NCI-H345 (cell line): ENCODE measurements at places on chromosomes 11 and 22.

- DNase-seq: no peak
These were observed 16.7 kb downstream of the GDPD4 start for GRCh38 chr11:77284476-77285468.

DNA sequence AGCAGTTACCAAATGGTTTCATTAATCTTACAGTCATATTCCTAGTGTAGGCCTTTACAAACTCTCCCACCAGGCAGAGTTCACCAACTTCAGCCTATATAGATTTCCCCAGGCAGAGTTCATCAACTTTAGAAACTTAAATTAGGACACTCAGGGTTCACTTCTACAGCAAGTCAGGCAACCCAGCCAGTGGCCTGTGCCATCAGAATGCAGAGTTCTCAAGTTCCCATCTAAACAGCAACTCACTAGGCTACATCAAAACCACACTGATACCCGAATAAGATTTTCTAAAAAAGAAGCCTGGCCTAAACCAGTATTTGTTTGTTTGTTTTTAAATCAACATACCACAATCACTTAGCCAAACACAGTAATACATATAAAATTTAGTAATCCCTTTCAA lies 33.7 kb downstream of the PICALM start:
- no peak for DNase-seq

- DNase-seq: no peak
These were observed 32.9 kb upstream of the CLMP start for GRCh38 chr11:123227763-123228495.

GRCh38 chr11:56345739-56346138 lies at the start of gene OR8K1:
Gene OR8K1 (plus strand): TSS chr11:56346039. CDS start chr11:56346039, 0 bp downstream.
- DNase-seq: no peak

DNA sequence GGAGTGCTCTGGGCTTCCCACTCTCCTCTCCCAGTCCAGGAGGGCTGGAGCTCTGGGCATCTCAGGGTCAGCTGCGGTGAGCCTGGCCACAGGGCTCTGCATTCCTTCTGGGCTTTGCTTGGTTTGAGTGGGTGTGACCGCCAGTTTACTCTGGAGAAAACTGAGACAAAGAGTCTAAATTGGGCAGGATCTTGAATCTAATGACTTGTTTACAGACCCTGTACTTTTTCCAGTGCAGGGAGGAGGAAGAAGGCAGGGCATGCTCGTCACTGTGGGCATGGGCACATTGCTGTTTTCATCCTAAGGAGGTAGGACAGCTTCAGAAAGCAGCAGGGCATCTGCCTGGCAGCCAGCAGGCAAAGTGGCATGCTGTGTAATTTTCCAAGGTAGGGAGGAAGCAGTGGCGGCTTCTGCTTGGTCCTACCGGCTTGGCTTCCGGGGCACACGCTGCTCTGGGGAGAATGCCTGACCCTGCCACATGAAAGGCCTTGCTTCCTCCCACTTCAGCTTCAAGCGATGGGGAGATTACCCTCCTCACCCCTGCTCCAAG lies 22.9 kb downstream of the FLI1 start:
- DNase-seq: no peak

- no peak for DNase-seq
These were observed 23.7 kb downstream of the PDHX start for GRCh38 chr11:34940026-34940677.

DNA sequence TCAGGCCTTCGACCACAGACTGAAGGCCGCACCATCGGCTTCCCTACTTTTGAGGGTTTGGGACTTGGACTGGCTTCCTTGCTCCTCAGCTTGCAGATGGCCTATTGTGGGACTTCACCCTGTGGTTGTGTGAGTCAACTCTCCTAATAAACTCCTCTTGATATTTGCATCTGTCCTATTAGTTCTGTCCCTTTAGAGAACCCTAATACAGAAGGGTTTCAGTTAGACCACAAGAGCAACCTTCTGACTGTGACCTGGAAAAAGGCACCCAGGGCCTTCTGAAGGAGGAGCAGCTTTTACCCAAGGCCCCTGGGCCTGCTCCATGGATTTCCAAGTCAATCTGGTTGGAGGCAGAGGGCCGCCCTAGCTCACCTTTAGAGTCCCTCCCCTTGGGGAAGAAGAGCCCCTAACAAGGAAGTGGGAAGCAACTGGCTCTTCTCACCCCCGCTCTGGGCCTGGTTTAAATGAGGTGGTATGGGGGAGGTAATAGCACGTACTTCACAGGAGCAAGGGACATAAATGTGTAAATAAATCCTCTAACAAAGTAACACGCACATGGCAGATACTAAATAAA lies 11.2 kb upstream of the CHST1 start:
- no peak for DNase-seq

DNA sequence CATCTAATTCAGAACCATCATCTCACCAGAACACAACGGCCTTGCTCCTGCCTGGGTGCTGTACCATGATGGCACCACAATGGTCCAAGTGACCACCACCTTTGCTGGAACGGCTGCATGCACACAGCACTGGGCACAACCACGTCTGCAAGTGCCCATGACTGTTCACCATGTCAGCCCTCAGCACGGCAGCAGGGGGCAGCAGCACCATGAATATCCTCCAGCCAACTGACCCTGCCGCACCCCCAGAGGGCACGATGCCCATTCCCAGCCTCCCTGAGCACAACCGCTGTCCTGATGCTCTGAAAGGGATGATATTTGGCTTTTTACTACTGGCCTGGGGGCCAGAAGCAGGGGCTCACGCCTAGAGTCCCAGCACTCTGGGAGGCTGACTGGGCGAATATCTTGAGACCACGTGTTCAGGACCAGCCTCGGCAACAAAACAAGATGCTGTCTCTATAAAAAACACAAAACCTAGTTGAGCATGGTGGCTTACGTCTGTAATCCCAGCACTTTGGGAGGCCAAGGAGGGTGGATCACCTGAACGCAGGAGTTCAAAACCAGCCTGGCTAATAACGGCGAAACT lies 25.7 kb downstream of the DRD4 start:
- DNase-seq: no peak

GRCh38 chr22:17994424-17995108 lies 29.8 kb downstream of the MICAL3 start:
- DNase-seq: no peak

- DNase-seq: no peak
These were observed 2.0 kb downstream of the SBF2 start for GRCh38 chr11:10291801-10292638.

GRCh38 chr11:69372589-69373250 lies 78.8 kb downstream of the MYEOV start:
- DNase-seq: no peak

- no peak for DNase-seq
These were observed 20.2 kb downstream of the C22orf31 start for GRCh38 chr22:29041408-29041807.

GRCh38 chr11:103920933-103921332 lies 115.5 kb upstream of the DDI1 start:
- no peak for DNase-seq

- DNase-seq: peak; percentile 98
These were observed 127.6 kb upstream of the PARVA start for GRCh38 chr11:12249590-12250260.

DNA sequence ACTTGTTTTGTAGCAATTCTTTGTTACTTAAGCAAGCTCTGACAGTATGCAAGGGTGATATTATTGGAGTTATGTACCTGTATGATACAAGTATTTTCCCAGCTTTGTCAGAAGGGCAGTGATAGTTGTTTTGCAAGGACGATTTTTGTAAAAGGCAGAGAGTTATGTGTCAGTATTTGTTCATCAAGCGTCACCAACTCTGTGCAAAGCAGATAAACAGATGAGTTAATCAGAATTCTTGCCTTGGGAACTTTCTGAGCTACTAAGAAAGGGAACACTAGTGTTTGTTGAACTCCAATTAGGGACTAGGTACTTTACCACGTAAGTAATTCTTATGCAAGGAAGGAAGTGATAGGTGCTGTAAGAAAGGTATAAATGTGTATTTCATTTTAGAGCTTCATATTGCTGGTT lies 1.4 kb downstream of the USP47 start:
- no peak for DNase-seq

DNA sequence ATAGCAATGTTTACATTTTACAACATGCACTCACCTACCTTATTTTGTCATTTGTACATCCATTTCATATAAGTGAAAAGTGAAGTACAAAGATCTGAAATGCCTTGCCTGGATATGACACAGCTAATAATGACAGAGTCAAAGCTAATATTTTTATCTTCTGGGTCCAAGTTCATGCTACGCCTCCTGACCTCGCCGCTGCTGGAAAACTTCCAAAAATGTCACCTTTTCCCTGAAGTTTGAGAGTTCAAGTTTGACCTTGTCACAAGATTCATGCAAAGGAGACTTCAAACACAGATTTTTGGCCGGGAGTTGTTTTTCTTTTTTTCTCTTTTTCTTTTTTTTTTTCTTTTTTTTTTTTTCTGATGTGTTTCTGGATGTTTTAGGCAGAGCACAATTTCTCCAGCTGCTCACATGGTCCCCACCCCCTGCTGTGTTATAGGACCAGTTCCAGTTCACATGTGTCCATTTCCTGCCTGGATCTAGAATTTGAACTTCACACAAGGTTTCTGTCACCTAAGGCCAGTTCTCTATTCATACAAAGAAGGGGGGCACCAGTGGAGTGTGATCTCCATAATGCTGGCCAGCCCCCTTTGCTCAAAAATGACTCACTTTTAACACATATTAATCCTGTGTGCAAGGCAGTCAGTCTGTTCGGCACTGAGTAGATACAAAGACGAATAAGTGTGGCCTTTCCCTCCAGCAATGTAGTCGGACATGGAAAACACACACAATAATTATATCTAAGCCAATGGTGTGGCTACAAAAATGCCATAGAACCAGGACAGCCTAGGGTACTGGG lies 546.8 kb downstream of the BUD13 start:
- DNase-seq: no peak

DNA sequence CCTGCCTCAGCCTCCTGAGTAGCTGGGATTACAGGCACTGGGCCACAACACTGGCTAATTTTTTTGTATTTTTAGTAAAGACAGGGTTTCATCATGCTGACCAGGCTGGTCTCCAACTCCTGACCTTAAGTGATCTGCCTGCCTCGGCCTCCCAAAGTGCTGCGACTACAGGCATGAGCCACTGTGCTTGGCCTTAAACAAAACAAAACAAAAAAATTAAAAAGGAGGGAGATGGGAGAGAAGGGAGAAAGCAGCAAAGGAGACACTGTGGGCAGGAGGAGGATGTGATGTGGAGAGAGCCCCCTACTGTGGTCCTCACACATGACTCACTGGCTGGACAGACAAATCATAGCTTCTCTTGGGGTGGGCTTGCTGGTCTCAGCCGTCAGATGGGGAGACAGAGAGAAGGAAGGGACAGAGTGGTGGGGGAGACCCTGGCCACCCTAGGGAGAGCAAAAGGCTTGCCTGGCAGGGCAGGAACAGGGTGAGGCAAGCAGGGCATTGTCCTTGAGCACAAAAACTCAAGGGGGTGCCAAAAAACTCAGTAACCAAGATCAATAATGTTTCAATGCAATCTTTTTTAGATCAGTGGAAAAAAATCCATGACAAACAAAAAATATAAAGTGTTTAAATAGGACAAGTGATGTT lies 31.6 kb downstream of the TPST2 start:
- peak; percentile 25 for DNase-seq

DNA sequence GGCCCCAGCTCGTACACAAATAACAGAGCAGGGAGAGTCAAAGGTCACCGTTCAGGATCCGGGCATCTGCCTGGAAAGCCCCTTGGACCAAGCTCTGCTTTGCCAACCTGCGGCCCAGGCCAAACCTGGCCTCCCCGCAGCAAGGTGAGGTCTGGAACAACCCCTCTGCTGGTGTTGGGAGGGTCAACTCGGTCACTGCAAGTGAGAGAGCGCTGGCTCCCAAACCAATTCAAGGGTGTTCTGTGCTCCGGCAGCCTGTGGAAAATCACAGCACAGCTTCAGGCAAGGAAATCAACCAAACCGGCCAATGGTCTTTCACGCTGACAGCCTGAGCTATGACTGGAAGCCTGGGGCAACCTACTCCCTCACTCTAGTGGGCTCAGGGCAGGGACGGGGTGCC lies 63.4 kb downstream of the MYH9 start:
- no peak for DNase-seq

DNA sequence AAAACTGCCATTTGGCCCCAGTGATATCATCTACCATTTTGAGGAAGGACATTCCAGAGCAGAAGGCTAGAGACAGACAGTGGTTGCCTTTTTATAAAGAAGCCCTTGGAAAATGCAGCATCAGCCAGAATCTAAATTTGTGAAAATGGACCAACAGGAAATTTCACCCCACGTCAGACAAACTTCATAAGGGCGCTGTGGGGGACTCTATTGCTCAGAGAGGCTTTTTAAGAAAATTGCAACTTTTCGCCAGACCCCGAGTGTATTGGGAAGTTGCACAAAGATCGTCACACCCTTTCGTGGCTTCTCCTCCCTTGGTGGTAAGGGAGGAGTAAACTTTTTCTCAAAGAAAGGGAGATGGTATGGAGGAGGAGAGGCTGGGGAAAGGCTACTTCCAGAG lies 12.3 kb upstream of the ALX4 start:
- no peak for DNase-seq

GRCh38 chr11:75347781-75348566 lies 3.5 kb downstream of the ARRB1 start:
- DNase-seq: peak; percentile 17

- DNase-seq: peak; percentile 1
These were observed 49.5 kb upstream of the RRM1 start for GRCh38 chr11:4044976-4045646.

DNA sequence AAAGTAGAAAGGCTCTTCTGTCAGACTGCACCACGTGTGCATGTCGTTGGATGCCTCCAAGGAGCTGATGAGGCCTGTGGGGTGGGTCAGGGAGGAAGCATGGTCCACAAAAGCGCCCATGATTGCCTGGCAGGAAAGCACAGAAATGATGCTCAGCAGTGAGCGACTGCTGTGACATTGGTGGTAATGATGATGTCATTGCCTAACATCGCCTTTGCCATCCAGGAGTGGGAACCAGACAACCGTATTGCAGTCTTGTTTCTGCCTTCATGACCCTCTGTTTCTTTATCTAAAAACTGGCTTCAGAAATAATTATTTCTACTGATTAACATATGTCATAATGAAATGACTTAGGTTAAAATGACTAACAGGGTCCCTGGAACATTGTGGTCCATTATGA lies 477.8 kb upstream of the B3GAT1 start:
- DNase-seq: no peak

DNA sequence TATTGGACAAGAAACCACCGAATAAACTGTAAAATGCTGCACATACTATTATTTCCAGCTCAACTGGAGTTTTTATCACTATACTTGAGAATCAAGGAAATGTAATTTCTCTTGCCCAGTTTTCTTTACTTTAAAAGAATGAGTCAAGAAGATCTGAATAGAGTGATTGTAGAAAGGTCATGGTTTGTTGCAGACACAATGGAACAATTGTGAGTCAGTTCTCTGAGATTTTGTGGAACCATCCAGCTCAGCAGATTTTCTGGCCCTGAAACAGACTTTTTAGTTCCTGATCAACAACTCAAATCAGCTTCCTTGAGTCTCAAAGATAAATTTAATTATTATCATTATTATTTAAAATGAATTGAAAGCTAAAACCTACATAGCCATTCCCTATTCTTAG lies 1.3 kb downstream of the TCN1 start:
- no peak for DNase-seq

GRCh38 chr11:94585399-94585798 lies 18.2 kb downstream of the PIWIL4 start:
- DNase-seq: no peak

- peak; percentile 88 for DNase-seq
These were observed 8.6 kb downstream of the C11orf91 start for GRCh38 chr11:33692013-33692504.
